Uterus (tissue), 4 donors: ENCODE measurements at places on chromosomes 12 and 14. TPM values are rescaled to one million over a fixed set of nuclear protein-coding genes. Genes with fewer than 3 reads are reported as not detected.
A peak's percentile ranks its signal among the peaks of the same experiment; 100 is the strongest.

DNA sequence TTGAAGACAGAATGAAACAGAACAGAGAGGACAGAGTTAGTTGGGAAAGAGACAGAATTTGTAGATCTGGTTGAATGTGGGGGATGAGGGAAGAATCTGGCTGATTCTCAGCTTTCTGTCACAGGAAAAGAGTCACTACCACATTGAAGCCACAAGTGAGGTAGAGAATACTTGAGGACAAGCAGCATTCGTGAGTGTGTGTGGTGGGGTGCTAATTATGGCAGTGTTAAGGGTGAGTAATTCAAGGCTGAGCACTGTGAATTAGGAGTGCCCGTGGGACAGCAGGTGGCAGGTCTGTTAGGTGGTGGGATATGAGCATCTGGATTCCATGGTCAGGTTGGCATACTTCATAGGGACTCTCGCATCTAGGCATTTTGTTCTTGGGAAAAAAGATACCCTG lies 347.4 kb upstream of the PRICKLE1 start:
- DNase-seq: no peak
- no peaks in the 10 kb centered on the region for H3K4me1 ChIP-seq
- H3K36me3 ChIP-seq: no peaks in the 10 kb centered on the region
- H3K4me3 ChIP-seq: no peak overlapping the region

DNA sequence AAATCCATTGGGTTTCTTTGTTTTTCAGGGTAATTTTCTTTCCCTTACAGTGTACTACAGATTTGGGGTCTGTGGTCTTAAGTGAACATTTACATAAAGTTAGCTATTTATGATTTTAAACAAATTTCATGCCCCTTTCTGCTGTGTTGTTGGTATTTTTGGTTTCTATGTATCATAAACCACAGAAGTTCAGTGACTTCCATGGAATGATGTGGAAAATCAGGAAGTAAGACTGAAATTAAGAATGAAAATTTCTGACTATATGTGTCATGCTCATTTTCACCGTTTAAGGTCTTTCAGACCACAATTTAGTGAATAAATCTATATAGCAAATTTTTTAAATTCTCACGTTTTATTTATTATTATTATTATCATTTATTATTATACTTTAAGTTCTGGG lies 31.7 kb downstream of the ETV6 start:
- no peaks in the 10 kb centered on the region for H3K4me1 ChIP-seq
- DNase-seq: no peak
- H3K36me3 ChIP-seq: no peaks in the 10 kb centered on the region
- H3K4me3 ChIP-seq: no peak overlapping the region
- H3K27me3 ChIP-seq: no peaks in the 10 kb centered on the region

DNA sequence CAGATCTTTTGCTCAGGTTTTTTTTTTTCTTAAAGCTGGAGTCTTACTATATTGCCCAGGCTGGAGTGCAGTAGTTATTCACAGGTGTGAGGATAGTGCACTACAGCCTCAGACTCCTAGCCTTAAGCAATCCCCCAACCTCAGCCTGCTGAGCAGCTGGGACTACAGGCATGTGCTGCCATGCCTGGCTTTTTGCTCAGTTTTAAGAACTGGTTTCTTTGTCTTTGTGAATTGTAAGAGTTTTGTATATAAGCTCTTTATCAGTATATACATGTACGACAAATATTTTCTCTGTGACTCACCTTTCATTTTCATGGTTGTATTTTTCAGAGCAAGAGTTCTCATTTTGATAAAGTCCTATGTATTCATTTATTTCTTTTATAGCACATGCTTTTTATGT lies 33.3 kb upstream of the C2CD5 start:
- no peaks in the 10 kb centered on the region for H3K36me3 ChIP-seq
- no peak overlapping the region for H3K27ac ChIP-seq
- DNase-seq: no peak
- H3K4me3 ChIP-seq: no peak overlapping the region
- no peaks in the 10 kb centered on the region for H3K4me1 ChIP-seq

- H3K27ac ChIP-seq: peak overlapping the region; percentile 21
- H3K4me3 ChIP-seq: no peak overlapping the region
- H3K4me1 ChIP-seq: no peaks in the 10 kb centered on the region
- H3K27me3 ChIP-seq: no peaks in the 10 kb centered on the region
- DNase-seq: peak; percentile 45
- no peaks in the 10 kb centered on the region for H3K36me3 ChIP-seq
These were observed 218.3 kb downstream of the FOXN3 start for GRCh38 chr14:89198544-89199329.

DNA sequence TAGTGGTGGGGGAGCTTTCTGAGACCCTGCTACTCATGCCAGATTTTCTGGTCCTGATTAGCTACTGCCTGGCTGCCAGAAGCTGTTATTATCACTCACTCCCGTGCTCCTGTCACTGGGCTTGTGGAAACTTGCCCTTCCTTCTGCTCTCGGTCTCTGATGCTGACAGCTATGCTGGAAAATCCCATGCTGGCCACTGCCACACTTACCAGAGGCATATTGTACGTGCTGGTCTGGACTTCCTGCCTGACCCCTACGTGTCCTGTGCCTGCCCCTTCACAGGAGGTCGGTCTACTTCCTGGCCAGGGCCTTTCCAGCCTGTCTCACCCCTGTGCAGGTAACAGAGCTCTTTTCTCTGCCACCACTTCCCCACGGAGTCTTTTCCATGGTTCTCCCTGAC lies 149.4 kb upstream of the PLEKHG7 start:
- no peak overlapping the region for H3K4me3 ChIP-seq
- peak overlapping the region; percentile 69 for H3K27ac ChIP-seq

DNA sequence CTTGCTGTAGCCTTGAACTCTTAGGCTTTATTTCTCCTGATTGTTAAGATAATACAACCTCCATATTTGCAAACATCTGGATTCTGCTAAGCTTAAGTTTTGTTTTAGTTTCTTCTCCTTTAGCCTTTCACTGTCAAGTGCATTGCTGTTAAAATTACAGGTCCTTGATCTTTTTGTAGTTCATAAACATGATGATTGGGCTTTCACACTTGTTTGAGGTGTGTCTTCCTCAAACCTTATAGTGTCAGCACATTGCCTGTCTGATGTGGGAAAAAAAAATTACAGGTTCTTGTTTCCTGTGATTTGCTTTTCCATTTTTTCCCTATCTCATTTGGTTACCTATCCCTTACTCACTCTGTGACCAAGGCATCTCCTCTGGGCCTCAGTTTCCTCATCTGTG lies 59.2 kb downstream of the BICDL1 start:
- H3K4me1 ChIP-seq: no peaks in the 10 kb centered on the region
- H3K27ac ChIP-seq: no peak overlapping the region
- DNase-seq: no peak
- no peaks in the 10 kb centered on the region for H3K36me3 ChIP-seq

DNA sequence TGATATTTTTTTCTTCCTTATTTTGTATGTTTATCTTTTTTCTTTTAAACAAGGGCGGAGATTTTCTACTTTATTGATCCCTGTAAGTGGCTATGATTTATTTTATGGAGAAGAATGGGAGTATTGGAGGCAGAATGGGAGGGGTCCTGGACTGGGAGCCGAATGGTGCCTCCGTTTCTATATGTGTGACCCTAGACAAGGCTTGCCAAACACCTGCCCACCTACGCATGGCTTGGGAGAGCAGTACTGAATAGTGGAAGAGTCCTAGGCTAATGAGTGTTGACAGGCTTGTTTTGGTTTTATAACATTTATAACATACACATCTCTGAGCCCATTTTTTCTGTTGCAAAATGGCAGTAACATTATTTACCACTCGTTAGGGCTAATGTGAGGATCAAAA lies 29.0 kb downstream of the STK38L start:
- H3K27ac ChIP-seq: peak overlapping the region; percentile 87
- H3K27me3 ChIP-seq: no peaks in the 10 kb centered on the region
- DNase-seq: no peak
- H3K4me3 ChIP-seq: no peak overlapping the region

- H3K4me1 ChIP-seq: no peaks in the 10 kb centered on the region
- no peaks in the 10 kb centered on the region for H3K36me3 ChIP-seq
- no peak overlapping the region for H3K4me3 ChIP-seq
These were observed 313.6 kb upstream of the RTL1 start for GRCh38 chr14:101217080-101217463.

DNA sequence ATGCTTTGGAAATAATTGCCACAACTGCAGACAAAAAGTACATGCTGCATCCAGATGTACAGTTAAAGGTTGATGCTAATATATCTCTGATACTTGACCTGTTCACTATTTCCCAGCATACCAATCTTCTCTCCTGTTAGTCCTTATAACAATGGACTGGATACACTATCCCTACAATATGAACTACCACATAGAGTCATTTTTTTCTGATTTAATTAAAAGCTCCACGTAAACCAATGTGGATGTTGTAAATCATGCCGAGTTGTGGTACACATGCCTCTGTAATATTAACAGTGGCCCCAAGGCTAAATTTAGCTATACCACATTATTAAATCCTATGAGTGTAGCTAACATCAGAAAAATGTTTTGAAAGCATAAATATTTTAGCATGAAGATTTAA lies 469.1 kb upstream of the RPL10L start:
- no peaks in the 10 kb centered on the region for H3K27me3 ChIP-seq
- H3K4me3 ChIP-seq: no peak overlapping the region
- H3K4me1 ChIP-seq: no peaks in the 10 kb centered on the region
- no peaks in the 10 kb centered on the region for H3K36me3 ChIP-seq
- no peak for DNase-seq
- H3K27ac ChIP-seq: no peak overlapping the region

- no peak for DNase-seq
- no peaks in the 10 kb centered on the region for H3K27me3 ChIP-seq
- no peaks in the 10 kb centered on the region for H3K4me1 ChIP-seq
- no peak overlapping the region for H3K4me3 ChIP-seq
These were observed 55.3 kb downstream of the TNFAIP2 start for GRCh38 chr14:103178521-103178920.

- no peaks in the 10 kb centered on the region for H3K36me3 ChIP-seq
- H3K27ac ChIP-seq: no peak overlapping the region
- H3K4me1 ChIP-seq: no peaks in the 10 kb centered on the region
- DNase-seq: no peak
- no peak overlapping the region for H3K4me3 ChIP-seq
These were observed 5.5 kb upstream of the HCFC2 start for GRCh38 chr12:104058802-104059201.

DNA sequence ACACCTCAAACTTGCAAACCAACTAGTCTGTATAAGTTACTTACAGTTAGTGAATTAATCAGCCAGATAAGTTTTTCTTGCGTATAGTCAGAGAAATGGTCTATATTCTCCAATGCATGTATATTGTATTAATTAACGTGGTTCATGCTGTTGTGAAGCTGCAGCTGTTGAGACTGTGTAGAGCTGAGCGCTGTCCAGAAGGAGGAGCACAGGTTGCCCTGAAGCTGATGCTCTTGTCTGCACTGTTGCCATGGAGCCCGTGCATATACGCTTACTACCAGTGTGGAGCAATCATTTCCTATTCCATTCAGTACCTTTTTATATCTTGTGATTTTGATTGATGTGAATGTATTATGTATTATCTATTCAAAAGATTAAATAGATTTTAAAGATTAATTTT lies 74.3 kb upstream of the ARID2 start:
- H3K27me3 ChIP-seq: no peaks in the 10 kb centered on the region
- no peaks in the 10 kb centered on the region for H3K36me3 ChIP-seq
- H3K4me3 ChIP-seq: no peak overlapping the region
- no peak overlapping the region for H3K27ac ChIP-seq

- H3K4me3 ChIP-seq: no peak overlapping the region
- DNase-seq: no peak
- no peaks in the 10 kb centered on the region for H3K4me1 ChIP-seq
- no peak overlapping the region for H3K27ac ChIP-seq
- H3K27me3 ChIP-seq: no peaks in the 10 kb centered on the region
- H3K36me3 ChIP-seq: no peaks in the 10 kb centered on the region
These were observed 27.4 kb upstream of the DDHD1 start for GRCh38 chr14:53180272-53181221.

DNA sequence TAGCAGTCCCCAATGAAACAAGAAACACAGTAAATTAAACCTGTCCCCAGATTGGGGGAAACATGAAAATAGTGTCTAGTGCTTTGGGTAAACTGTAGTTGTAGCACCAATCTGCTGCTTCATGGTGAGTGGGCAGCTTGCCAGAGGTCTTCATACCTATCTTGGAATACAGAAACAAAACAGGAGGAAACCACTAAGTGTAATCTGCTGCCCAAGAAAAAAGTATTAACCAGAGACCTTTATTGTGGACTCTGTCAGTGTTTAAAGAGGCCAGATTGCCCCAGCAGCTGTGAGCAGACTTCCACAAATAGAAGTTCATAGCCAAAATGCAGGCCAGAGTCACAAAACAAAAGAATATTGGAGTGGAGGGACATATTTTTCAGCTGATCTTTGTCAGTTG lies 2.3 kb downstream of the ISCU start:
- H3K36me3 ChIP-seq: no peaks in the 10 kb centered on the region
- no peak overlapping the region for H3K27ac ChIP-seq
- peaks cover 9% of the 10 kb centered on the region for H3K4me1 ChIP-seq

DNA sequence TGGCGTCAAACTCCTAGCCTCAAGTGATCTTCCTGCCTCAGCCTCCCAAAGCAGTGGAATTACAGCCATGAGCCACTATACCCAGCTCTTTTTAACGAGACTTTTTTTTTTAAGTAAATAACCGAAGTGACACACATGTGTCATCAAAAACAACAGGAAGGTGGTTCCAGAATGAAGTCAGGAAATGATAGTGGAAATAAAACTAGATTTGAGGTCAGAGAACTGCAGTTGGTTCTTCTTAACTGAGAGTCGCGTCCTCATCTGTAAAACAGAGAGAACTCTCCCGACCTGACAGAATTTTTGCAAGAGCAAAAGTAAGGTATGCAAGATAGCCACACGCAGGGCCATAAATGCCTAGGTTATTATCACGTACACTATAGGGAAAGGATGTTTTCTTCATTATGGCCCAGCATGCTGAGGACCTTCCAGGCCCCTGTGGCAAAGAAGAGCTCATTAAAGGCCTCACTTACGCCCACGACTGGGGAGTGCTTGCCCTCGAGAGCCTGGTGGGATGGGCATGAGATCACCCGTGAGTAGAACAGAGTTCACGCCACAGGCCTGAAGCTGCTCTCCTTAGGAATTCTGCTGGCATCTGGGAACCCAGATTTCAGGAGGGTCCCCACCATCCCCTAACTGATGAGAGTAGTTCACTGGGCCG lies 67.2 kb downstream of the SCARB1 start:
- no peaks in the 10 kb centered on the region for H3K27me3 ChIP-seq
- no peak for DNase-seq
- no peak overlapping the region for H3K4me3 ChIP-seq
- H3K36me3 ChIP-seq: no peaks in the 10 kb centered on the region
- H3K27ac ChIP-seq: no peak overlapping the region

Gene RNU4-1
- total RNA-seq: under 0.01 TPM

Gene LRFN5
- total RNA-seq: 45.1 TPM

Gene FAR2
- 14.4 TPM for total RNA-seq

Gene SIX1
- total RNA-seq: not detected

Gene PCK2
- not detected for total RNA-seq

Gene CLEC2B
- 20.2 TPM for total RNA-seq
